ENCODE measurements at places on chromosomes 12 and 14. TPM values are rescaled to one million over a fixed set of nuclear protein-coding genes. Genes with fewer than 3 reads are reported as not detected.

Gene AMN
- total RNA-seq, result not detected

Gene HOXC5
- total RNA-seq, result 1.9 TPM

Gene SLCO1B1
- total RNA-seq, result not detected

Gene NINJ2
- 0.57 TPM for total RNA-seq

All from placental pericyte (primary cell).